Fibroblast of lung (primary cell): ENCODE measurements at places on chromosomes 2 and 18. TPM values are rescaled to one million over a fixed set of nuclear protein-coding genes. Genes with fewer than 3 reads are reported as not detected.

GRCh38 chr2:204407204-204408014, 137.9 kb upstream of the PARD3B start:
- H3K4me3 ChIP-seq, result no peak overlapping the region
- no peak overlapping the region for H3K27ac ChIP-seq
- DNase-seq, result no peak

DNA sequence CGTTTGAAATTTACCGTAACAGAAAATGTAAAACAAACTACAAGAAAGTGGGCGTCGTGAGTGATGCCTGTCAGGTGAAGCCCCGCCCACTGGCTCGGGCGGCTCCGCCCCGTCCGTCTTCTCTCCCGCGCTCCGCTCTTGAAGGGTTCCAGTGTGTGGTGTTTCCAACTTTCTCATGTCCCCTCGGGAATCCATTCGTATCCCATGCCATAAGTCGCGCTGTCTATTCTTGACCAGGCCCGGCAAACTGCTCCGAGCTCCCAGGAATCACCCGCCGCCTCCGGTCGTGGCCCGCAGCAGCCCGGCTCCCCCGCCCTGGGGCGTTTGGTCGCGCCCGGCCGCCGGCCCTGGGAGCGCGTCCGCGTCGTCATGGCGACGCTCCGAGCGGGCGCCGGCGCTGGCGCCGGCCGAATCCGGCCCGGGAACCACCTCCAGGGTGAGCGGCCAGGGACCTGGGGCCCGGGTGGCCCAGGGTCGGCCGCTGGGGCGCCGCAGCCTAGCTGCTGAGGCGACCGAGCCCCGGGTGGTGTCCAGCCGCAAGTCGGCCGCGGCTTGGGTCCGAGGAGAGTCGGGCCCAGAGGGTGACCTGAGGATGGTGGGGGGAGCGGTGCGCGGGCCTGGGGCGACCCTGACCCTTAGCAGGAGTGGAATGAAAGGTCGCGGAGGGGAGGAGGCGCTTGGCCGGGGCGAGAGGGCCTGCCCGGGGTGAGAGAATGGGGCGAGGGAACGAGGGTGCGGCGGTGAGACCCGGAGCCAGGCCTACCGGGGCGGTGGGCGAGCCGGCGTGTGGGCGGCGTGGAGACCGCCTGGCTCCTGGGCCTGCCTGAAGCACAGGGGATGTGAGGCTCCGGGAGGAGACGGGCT, at the start of gene CFAP221:
Gene CFAP221 (plus strand): TSS at position 375 of the 864 bp plus-strand sequence. CDS start 1,683 bp downstream, outside the sequence.
- peak within 1 kb of the TSS; percentile 62 for H3K4me3 ChIP-seq
- H3K27ac ChIP-seq, result no peak within 1 kb of the TSS
- H3K36me3 ChIP-seq, result no peaks in the 10 kb centered on the region
- H3K27me3 ChIP-seq, result peaks cover 15% of the 10 kb centered on the region
- no peaks in the 10 kb centered on the region for H3K4me1 ChIP-seq

- H3K27me3 ChIP-seq, result no peaks in the 10 kb centered on the region
- H3K4me1 ChIP-seq, result no peaks in the 10 kb centered on the region
- H3K4me3 ChIP-seq, result no peak overlapping the region
- no peak for DNase-seq
These were observed 98.6 kb downstream of the AGAP1 start for GRCh38 chr2:235592430-235592829.

KCNJ3 gene
- total RNA-seq, result not detected in 2 replicates

UGT1A8 gene
- not detected in 2 replicates for total RNA-seq

- DNase-seq, result no peak
- no peaks in the 10 kb centered on the region for H3K27me3 ChIP-seq
- H3K27ac ChIP-seq, result no peak overlapping the region
- no peaks in the 10 kb centered on the region for H3K36me3 ChIP-seq
- no peaks in the 10 kb centered on the region for H3K4me1 ChIP-seq
These were observed 305.7 kb upstream of the VRK2 start for GRCh38 chr2:57740891-57741290.

- no peaks in the 10 kb centered on the region for H3K36me3 ChIP-seq
- no peaks in the 10 kb centered on the region for H3K4me1 ChIP-seq
- no peak overlapping the region for H3K4me3 ChIP-seq
- peak; percentile 37 for DNase-seq
These were observed 166.9 kb downstream of the PRPF40A start for GRCh38 chr2:152550386-152550785.

TMEM247 gene
- total RNA-seq, result not detected in 2 replicates

RGPD3 gene
- total RNA-seq, result 0.17 and 0.26 TPM in 2 replicates

SLC25A52 gene
- under 0.01 TPM in 1 of 2 replicates, not detected in the other for total RNA-seq
